ENCODE measurements at places on chromosomes 12 and 14.

GRCh38 chr12:132776816-132777568 lies 15.4 kb upstream of the ANKLE2 start:
- DNase-seq, result no peak

DNA sequence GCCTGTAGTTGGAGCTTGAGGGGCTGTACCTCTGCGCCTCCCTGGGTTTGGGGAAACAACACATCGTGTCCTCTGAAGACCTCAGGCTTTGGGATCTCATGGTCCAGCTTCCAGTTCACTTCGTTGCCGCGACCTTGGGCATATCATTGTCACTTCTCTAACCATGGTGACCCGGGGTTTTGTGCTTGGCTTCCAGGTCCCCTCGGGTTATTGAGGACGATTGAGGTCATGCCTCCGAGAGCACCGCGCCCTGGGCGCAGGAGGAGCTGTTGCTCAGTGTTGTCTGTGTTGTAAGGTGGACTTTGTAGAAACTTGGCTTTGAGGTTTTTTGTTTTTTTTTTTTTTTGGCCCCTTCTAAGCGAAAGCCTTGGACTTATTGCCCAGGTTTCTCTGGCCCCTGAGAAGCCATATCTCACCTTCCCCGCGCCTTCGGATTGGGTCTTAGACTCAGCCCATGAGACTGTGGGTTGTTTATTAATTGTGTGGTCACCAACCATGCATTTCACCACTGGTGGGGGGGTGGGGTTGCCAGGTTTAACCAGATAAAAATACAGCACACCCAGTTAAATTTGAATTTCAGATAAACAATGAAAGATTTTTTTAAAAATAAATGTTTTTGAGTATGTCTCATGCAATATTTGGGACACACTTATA lies 2.6 kb downstream of the BCL7A start:
- DNase-seq, result no peak

- peak; percentile 86 for DNase-seq
Observed at GRCh38 chr14:69093631-69094421, 59.1 kb downstream of the DCAF5 start.

DNA sequence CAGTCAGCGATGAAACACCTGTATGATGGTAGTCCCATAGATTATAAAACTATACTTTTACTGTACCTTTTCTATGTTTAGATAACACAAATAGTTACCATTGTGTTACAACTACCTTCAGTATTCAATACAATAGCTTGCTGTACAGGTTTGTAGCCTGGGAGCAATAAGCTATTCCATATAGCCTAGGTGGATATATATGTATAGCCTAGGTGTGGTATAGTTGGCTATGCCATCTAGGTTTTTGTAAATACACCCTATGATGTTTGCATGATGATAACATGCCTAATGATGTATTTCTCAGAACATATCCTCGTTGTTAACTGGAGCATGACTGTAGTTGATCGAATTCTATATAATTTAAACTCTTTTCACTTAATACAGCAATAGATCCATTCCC lies 316.1 kb downstream of the FUT8 start:
- DNase-seq, result no peak

- DNase-seq, result no peak
Observed at GRCh38 chr12:127685931-127686330, 581.0 kb upstream of the TMEM132C start.

DNA sequence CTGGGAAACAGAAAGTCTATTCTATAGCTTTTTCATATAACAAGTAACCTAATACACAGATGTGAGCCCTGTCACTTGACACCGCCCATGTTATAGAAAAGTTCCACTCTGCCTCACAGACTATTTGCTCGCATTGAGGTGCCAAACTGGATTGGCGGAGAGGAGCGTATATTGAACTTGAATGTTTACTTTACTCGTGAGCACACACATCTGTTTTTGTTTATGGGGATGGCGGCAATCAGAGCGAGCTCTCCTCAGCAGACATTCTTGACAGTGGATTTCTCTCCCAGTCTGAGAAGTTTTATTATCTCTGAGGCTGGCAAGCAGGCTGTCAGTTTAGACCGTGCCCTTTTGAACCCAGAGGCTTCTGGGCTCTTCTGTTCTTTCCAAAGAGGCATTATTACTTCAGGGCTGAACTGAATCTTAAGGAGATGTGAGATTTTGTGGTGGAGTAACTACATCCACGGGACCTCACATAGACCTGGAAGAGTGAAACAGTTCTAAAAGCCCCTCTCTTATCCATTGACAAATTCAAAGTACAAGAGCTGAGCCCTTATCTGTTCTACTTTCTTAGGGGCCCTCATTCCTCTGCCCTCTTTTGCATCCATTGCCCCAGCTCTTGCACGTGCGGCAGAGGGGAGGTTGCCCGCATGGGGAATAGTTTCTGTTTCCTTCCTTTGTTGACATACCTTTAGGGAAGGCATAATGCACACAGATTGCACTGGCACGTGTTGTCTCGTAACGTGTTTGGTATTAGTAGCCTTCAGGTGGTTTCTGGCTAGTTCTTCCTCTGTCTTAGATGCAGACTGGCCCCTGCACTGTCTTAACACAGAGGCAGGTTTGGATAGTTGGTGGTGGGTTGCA lies 68.2 kb downstream of the DRAM1 start:
- no peak for DNase-seq

- no peak for DNase-seq
Observed at GRCh38 chr14:35286003-35286600, 6.1 kb upstream of the PSMA6 start.

DNA sequence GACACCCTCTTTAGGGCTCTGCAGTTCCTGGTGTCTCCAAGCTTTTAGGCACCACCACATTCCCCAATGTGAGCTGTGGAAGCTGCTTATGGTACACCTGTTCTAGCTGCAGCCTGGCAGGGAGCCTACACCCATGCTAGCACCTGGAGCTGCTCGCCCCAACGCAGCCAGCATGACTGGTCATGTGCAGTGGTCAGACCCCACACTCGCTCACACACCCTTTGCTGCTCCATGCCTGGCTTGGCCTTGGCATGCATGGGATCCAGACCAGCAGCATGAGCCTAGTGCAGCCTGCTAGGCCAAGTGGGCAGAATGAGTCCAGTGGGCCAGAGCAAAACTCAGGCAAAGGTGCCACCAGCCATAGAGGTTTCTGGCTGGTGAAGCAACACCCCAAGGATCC lies 86.4 kb upstream of the OSBPL8 start:
- DNase-seq, result no peak

DNA sequence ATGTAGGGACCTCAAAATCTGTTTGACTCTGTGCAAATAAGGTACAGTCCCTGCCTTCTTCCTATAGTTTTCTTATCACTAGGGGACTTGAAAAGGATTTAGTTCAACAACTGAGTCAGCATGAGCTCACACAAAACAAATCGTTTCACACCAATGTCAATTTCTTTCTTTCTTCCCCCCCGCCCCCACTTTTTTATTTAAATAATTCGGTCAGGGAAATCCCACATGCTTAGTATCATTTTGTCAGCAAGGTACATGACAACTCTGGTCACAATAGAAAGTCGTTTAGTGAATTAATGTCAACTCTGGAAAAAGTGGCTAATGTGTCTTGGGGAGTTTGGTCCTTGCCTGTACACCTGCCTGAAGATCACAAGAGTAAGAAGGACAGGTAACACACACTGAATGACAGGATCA lies 232.2 kb upstream of the PLEKHG7 start:
- no peak for DNase-seq

DNA sequence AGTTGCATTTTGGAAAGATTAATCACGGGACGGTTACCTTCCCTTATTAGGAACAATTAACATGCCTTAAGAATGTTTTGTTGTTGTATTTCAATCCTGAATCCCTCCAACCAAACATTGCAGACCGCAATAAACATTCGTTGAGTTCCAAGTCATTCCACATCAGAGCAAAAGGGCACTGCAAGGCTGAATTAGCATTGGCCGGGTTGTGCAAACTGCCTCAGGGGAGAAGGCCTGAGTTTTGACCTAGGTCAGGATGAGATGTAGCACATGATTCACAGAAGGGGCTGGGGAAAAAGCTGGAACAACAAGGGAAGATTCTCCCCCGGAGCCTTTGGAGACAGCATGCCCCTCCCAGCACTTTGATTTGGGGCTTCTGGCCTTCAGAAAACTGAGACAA lies 82.1 kb upstream of the BDKRB2 start:
- peak; percentile 38 for DNase-seq

DNA sequence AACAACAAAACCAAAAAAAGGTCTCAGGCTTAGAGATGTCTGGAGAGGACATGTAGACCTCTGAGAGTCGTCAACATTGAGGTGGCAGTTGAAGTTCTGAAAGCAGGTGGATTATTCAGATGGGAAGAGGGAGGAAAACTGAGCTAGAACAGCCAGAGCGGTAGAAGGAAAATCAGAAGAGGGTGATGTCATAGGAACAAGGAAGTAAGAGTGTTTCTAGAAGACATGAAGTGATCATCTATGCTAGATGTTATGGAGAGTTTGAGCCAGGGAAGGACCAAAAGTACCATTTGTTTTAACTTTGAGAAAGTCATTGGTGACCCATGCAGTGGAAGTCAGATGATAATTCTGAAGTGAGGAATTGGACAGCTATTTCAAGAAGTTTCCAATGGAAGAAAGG lies 316.2 kb upstream of the RGS6 start:
- DNase-seq, result no peak

DNA sequence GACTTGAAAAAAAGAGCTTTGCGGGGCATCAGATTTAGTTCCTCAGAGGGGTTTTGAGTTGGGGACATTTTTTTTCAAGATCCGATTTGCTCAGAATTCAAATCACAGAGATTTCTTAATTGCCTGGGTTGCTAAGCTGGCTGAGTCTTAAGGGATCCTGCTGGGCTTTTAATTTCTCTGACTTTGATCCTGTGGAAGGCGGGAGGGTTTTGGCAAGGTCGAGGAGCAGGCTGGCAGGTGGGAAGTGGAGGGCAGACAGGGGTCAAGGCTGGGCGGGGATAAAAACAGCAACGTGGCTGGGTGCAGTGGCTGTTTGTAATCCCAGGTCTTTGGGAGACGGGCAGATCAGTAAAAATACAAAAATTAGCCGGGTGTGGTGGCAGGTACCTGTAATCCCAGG lies 33.5 kb upstream of the CCDC63 start:
- DNase-seq, result peak; percentile 3

GRCh38 chr12:15581006-15581405 lies 208.2 kb downstream of the EPS8 start:
- no peak for DNase-seq
